ENCODE measurements at places on chromosomes 2 and 18.

- DNase-seq: no peak
These were observed 90.0 kb downstream of the SETBP1 start for GRCh38 chr18:44770641-44771040.

DNA sequence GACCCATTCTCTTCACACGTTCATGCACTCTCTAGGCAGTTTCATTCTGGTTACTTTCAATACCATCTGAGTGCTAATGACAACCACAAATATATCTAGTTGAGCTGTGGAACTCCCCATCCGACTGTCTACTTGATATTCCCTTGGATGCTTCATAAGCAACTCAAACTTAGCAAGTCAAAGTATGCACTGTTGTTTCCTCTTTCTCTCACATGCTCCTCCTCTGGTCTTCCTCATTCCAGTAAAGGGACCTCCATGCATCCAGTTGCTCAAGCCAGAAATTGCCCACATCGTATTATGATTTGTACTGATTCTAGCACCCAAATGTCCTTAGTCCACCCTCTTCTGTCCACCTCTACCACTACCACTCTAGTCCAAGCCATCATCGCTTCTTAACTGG lies 22.3 kb downstream of the SEMA4F start:
- DNase-seq: no peak

GRCh38 chr2:65037178-65037577 lies 19.0 kb upstream of the CEP68 start:
- no peak for DNase-seq

DNA sequence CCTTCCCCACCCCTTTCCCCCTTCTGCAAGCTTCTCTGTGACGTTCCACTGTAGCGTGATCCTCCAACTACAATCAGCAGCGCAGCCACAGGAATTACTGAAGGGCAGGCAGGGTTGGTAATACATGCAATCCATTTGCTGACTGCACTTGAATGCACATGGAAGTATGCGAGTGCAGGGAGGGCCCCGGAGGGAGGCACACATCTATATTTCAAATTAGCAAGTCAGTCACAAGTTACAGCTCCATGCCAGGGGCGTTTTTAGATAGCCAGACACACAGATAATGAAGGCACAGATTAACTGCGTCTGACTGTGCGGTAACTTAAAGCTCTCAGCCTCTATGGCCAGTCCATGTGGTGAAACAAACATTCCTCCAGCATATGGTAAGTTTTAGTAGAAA lies 209.2 kb upstream of the GATA6 start:
- DNase-seq: no peak

DNA sequence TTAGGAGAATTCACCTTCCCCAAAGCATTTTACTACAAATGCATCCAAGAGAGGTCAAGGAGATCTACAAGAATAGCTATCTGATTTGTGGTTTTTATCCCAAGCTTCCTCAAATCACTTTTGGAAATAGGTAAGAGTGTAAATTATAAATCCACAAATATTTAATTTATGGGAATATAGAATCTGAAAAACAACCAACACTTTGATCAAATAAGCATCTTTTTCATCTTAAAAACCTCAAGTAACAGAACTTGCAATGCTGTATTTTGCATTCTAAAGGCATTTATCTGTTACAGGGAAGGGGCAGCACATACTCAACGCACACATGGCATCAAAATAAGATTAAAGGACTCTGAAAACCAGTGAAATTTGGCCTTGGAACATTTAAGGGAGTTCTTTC lies 1.9 kb downstream of the ZNF385B start:
- DNase-seq: no peak

DNA sequence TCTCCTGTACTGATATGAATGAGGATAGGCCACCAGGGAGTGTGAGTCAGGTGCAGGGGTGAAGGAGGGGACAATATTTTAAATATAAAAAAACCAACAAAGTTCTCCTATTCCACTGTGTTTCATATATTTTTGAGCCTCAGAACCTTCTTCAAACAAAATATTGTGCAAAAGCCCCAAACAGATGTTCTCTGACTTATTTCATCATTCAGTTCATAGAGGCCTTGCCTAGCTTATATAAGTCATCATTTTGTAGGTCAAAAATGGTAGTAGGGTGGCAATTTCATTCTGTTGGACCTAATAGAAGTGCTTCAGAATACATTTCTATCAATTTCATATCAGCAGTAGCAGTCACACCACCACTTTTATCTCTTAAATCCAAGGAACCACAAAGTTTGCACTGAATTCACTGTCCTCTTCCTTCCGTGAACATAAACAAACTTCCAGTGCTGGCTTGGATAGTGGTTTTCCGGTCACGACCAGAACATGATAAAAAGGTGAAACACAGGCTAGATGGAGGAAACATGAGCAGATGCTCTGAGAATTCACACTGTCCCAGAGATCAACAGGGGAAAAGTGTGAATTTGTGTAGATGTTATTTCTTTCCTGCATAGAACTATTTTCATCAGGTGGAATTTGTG lies 99.1 kb downstream of the EN1 start:
- DNase-seq: no peak

- no peak for DNase-seq
These were observed 49.0 kb downstream of the SLC16A14 start for GRCh38 chr2:230019742-230020141.

Measured in mesenteric fat pad (tissue), 1 donor.